ENCODE measurements at places on chromosomes 4 and X.

DNA sequence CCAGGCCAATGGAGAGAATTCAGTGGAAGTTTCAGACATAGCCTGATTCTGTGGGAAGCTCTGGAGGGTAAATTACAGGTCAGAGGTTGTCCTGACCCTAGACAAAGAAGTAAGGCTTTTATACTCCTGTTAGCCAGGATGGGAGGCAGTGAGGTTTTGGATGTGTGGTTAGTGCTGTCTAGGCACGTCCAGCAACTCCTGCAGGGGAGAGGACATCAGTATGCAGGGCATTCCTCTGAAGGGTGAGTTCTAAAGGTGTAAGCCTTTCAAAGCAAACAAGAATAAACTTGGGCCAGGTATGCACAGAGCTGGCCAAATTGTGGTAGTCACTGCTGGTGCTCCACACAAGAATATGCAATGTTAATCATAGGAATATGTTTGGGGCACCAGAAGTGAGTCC is 562.5 kb downstream of the CCSER1 start:
- DNase-seq: no peak

DNA sequence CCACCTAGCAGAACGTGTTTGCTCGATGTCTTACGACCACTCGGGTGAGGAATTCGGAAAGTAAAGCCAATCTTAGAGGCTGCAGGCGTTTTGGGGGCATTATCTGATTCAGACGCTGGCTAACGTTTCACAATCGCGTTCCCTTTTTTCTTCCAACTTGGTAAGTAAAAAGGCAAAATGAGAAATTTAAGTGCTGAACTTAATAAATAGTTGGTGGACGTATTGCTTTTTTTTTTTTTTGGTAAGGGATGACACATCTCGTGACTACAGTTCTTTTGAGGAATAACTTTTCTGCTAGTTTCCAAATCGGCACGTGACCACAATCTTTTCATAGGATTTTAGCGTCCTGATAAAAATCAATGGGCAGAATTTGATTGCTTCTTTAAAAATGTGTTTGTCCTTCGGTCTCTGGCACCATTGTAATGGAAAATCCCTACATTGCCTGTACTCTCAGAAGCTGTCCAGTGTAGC is 848 bp downstream of the RAB9A start:
- DNase-seq: no peak

DNA sequence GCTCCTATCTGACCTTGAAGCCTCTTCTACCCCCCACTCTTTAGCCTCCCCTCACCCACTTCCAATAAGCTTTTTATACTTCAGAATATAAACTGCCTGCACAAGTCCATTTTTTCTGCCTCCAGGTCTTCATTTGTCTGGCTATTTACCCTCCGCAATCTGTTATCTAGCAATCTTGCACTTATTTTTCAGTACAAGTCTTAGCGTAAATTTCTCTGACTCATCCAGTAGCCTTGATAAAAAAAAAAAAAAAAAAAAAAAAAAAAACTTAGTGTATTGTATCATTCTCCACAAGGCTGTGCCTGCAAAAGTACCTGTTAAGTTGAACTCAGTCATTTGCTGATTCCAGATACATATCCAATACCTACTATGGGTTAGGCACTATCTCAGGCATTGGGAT is 219.5 kb upstream of the DKK2 start:
- DNase-seq: no peak

- no peak for DNase-seq
These were observed 193.5 kb downstream of the MAD2L1 start for GRCh38 chr4:119873132-119873531.

GRCh38 chr4:1512738-1513660 is 106.8 kb upstream of the NKX1-1 start:
- DNase-seq: no peak

- no peak for DNase-seq
These were observed 14.5 kb downstream of the AASDH start for GRCh38 chr4:56372774-56373173.

DNA sequence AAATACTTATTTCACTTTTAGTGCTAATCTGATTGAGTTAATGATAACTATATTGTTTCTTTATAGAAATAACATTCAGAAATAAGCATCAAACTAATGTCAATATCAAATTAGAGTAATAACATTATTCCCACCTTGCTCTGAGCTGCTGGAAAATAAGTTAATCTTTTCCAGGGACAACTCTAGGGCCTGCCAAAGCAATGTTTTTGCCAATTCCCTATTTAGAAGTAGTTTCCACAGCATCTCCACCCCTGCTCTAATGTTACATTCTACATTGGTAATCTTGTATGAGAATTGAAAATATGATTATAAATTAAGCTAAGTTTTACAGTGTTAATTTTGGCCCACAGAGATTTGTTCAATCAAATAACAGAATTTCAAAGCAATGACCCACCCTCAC is 68.3 kb downstream of the REELD1 start:
- no peak for DNase-seq

GRCh38 chr4:25842229-25842845 is 20.5 kb downstream of the SEL1L3 start:
- DNase-seq: no peak

DNA sequence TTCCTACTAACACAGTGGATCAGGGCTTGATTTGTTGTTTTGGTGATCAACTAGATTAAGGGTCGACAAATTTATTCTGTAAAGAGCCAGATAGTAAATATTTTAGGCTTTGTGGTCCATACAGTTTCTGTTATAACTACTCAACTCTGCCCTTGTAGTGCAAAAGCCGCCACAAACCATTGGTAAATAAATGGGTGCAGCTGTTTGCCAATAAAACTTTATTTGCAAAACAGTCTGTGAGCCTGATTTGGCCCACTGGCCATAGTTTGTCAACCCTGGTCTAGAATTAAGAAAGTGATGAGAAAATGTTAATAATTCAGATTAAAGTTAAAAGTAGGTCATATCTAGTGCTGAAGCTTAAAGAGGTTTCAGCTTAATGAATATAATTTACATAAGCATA is 84.0 kb upstream of the TRIM2 start:
- DNase-seq: no peak

- no peak for DNase-seq
These were observed 1851.3 kb upstream of the PCDH7 start for GRCh38 chr4:28868841-28869240.

DNA sequence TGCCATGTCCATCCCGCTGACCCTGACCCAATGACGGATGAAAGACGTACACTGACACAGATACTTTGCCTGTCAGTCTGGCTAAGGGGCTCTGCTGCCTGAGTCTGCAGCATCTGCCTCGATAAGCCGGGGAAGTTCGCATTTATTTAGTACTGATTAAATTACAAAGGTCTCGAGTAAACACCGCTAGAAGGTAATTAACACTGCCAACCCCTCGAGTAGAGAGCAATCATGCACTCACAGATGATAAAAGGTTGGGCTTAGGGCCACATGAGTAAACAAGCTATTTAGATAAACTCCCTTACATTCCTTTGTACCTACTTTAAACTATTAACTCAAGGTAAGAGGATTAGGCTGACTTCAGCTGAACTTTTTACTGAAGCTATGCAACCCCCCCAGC is 16.0 kb upstream of the RBMXL3 start:
- DNase-seq: no peak

- DNase-seq: no peak
These were observed 262.7 kb downstream of the RCHY1 start for GRCh38 chr4:75251547-75251946.

DNA sequence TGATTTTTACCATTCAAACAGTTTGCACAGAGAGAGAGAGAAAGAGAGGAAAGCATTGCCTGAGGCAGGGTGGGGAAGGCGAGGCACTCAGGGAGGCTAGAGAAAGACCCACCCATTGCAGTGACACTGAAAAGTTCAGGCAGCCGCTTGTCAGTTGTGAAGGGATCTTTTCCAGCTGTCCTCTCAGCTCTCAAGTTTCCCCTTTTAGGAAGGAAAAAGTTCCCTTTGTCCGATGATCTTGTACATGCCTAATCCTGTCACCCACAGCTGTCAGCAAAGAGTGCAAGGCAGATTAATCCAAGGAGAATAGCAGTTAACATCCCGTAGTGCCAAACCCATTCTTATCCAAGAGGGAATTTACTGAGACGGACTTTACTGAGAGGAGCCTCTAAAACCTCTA is 255.0 kb downstream of the MAGEB5 start:
- no peak for DNase-seq

- DNase-seq: peak; percentile 85
These were observed 247 bp upstream of the PPA2 start for GRCh38 chr4:105474099-105474518.

GRCh38 chr4:146333187-146333894 is 119.0 kb downstream of the REELD1 start:
- no peak for DNase-seq

DNA sequence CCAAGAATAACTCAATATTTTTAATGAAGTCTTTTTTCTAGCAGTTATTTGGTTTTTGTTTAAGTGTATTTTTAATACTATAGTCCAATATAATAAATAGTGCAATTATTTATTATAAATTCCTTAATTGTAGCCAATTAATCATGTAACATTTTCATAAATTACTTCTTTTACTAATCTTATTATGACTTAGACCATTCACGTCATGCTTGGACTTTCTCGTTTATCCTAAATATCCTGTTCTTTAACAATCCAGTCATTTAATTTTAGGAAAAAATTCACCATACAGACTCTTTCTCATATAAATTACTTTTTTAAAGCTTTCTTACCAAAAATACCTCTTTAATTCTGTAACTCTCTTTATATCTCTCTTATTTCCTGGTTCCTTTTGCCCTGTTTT is 350.1 kb downstream of the AR start:
- no peak for DNase-seq

DNA sequence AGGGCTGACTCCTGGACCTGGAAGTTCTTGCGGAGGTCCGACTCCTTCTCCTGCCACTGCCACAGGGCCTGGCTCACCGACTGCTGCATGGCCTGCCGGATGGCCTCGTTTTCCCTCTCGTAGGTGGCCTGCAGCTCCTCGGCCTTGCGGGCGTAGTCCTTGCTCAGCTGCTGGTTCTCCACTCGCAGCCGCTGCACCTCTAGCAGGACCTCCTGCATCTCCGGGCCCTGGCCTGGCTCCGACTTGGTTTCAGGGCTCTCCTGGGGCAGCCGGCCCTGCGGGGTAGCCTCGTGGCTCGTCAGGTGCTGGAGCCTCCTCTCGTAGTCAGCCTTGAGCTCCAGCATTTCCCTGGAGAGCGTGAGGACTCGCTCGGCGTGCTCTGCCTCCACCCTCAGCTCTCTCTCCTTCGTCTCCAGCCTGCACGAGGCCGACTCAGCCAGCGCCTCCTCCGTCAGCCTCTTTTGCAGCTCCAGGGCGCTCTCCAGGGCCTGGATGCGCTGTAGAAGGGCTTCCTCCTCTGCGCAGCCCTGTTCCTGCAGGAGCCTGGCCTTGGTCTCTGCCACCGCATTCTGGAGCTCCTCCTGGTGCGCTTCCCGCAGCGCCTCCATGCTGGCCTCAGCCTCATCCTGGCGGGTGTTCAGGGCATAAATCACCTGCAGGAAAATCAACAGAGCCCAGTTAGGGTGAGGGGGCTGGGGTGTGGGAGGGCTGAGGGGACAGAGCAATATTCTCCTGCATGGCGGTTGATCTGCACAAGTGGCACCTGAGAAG is 72.2 kb downstream of the FAM184B start:
- no peak for DNase-seq

GRCh38 chrX:11380187-11380844 is 87.1 kb downstream of the AMELX start:
- DNase-seq: no peak

- DNase-seq: no peak
These were observed 949.0 kb downstream of the C4orf33 start for GRCh38 chr4:130044788-130045531.

- peak; percentile 65 for DNase-seq
These were observed 716 bp downstream of the KIT start for GRCh38 chr4:54658252-54659093.

GRCh38 chrX:46587753-46588171 is 14.2 kb downstream of the CHST7 start:
- DNase-seq: no peak

- DNase-seq: peak; percentile 74
These were observed 180.7 kb upstream of the PGRMC2 start for GRCh38 chr4:128468123-128468989.

GRCh38 chr4:16019649-16020048 is 56.7 kb upstream of the FGFBP2 start:
- no peak for DNase-seq

GRCh38 chrX:45851434-45851991 is 650.8 kb upstream of the DIPK2B start:
- DNase-seq: peak; percentile 26

DNA sequence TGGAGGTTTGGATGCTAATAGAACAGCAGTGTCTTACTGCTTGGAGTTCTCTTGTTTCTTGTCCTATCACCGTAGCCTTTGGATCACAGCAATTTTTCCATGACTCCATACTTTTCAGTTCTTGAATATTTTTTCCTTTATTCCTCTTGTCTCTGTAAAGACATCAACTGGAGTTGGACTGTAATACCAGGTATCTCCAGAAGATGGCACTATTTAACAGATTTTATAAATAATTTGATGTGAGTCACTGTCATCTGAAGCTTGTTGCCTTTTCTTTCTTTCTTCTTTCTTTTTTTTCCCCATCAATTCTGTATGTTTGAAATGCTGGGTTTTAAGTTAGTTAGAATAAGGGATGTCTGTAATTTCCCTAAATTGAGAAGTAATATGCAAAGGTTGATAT is 24.1 kb downstream of the HPRT1 start:
- no peak for DNase-seq

DNA sequence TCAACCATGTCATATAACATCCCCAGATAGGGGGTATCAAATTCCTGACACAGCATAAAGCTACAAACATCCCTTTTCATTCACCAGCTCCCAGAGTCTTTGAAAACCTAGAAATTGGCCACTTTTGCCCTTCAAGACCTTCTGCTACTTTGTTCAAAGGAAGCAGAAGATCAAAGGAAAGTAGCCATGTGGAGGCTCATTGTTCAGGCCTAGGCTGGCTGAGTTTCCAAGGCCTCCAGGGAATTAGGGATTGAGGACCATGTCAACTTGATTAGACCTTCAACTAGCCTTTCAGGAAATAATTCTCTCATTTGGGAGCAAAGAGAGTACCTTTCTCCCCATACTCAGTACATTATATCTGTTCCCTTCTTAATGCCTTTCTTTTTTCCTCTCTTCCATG is 66.8 kb upstream of the ATXN3L start:
- no peak for DNase-seq

GRCh38 chrX:151791961-151792360 is 57.4 kb downstream of the CNGA2 start:
- DNase-seq: no peak

DNA sequence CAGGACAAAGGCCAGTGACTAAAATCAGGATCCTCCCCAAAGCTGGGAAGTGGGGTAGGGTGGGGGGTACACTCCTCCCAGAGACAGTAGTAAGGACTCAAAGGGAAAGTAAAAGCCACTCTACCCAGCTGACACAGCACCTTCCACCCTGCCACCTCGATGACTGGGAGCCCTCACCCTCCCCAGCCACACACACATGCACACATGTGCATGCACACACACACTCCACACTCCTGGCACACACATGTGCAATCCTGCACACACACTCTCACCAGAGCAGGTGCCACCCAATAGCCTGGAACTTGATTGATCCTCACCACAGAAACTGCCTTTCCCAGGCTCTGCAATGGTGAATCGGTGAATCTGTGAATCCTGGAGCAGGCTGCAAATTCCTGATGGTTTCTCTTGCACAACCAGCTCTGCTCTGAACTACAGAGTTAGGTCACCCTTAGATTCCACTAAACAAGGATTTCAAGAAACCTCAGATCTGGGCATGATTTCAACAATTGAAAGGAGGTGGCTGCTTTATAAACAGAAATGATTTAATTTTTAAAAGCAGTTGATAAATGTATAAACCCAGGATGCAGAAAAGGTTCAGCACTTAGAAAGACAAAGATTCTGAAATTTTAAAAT is 21.5 kb downstream of the AMOT start:
- DNase-seq: no peak

- DNase-seq: no peak
These were observed 560.4 kb downstream of the STPG2 start for GRCh38 chr4:97582890-97583289.

Measured in head of caudate nucleus (tissue), 42 donors.